ENCODE measurements at places on chromosomes 13 and 19.

DNA sequence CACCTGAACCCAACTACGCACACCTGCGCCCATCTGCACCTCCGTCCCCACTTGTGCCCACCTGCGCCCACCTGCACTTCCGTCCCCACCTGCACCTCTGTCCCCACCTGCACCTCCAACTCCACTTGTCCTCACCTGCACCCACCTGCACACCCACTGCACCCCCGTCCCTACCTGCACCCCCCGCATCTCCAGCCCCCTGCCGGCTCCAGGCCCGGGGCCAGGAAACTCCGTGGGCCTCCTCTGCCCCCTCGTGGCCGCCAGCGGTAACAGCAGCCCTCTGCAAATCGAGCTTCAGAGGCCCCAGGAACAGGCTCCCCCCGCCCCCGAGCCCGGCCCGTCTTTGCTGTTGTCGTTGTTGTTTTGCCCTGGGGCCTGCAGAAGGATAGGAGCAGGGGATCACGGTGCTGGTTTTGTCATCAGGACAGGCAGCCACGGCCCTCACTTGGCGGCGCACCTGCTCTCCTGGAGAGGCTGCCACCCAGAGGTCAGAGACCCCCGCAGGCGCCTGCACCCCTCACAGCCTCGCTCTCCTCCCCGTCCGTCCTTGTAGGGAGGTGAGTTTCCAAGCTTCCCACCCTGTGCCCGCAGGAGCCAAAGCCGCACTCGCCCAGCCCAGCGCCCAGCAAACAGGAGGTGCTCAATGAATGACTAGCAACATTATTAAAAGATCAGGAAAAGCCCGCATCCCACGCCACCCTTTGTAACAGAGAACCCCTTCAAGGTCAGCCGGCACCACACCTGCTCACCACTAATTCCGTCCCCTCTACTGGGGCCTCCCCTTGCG lies 65.4 kb downstream of the GNG7 start:
- peak; percentile 71 for DNase-seq

- DNase-seq: no peak
Measured at GRCh38 chr13:96821971-96822370, 172.3 kb downstream of the OXGR1 start.

DNA sequence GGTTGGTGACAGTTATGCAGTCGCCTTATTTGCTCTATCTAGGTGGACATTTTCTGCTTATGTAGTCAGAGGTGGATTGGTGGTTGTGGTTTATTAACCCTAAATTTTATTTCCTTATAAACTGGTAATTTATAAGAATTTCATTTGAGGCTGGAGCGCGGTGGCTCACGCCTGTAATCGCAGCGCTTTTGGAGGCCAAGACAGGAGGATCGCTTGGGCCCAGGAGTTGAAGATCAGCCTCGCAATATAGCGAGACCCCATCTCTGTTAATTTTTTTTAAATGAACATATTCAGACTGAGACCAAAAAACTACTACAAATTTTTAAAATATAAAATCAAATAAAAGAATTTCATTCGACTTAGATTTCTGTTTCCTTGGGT lies 810 bp downstream of the ZNF627 start:
- DNase-seq: no peak

- DNase-seq: no peak
Measured at GRCh38 chr19:12802267-12803106, 618 bp downstream of the THSD8 start.

GRCh38 chr19:11067356-11068113 lies 21.7 kb upstream of the LDLR start:
- peak; percentile 18 for DNase-seq

DNA sequence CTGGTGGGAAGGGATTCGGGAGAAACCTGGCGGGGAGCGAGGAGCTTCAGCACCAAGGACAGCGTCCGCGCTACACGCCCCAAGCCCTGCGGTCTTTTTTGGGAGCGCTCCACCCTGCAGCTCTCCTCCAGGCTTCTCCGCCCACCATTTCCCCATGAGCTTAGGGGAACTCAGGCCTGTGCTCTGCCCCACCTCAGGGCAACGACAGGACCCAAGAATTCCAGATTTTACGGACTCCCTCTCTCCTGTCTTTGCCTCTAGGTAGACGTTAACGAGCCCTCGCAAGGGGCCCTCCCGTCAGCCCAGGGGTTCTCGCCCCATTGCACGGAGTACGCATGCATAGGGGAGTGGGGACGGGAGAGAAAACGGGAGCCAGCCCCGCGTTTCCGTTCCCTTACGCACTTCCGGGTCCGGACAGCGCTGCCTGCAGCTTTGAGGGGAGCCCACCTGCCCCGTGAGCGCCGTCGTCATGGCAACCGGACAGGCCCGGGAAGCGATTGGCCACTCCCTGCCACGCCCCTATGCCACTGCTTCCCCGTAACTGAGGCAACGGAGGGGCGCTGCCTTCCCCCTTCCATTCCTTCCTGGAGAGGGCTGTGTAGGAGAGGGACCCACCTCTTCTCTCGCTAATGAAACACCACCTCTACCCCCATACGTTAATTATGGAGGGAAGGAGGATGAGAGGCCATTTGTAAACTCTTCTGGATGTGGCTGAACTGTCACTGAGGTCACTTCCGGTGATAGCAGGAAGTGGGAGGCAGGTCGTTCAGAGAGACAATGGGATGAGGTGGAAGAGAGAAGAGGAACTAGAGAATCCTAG lies 20.8 kb downstream of the NOVA2 start:
- DNase-seq: peak; percentile 37

DNA sequence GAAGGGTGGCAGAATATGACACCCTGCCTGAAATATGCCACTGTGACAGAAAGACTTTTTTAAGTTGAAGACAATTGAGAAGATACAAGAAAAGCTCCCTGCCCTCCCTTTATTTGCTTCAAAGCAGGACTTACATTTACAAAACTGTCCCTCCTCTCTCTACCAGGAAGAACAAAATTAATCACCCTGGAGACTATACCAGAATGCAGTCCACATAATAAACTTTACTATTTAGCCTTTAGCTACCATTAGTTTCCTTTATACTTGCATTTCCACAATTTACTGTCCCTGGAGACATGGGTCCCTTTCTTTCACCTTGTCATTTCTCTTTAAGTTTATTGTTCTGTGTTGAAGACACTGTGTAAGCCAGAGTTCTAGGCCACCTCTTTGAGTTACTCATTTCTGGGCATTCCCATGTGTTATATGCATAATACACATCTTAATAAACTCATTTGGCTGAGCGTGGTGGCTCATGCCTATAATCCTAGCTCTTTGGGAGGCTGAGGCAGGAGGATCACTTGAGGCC lies 238.8 kb downstream of the RFC3 start:
- no peak for DNase-seq

DNA sequence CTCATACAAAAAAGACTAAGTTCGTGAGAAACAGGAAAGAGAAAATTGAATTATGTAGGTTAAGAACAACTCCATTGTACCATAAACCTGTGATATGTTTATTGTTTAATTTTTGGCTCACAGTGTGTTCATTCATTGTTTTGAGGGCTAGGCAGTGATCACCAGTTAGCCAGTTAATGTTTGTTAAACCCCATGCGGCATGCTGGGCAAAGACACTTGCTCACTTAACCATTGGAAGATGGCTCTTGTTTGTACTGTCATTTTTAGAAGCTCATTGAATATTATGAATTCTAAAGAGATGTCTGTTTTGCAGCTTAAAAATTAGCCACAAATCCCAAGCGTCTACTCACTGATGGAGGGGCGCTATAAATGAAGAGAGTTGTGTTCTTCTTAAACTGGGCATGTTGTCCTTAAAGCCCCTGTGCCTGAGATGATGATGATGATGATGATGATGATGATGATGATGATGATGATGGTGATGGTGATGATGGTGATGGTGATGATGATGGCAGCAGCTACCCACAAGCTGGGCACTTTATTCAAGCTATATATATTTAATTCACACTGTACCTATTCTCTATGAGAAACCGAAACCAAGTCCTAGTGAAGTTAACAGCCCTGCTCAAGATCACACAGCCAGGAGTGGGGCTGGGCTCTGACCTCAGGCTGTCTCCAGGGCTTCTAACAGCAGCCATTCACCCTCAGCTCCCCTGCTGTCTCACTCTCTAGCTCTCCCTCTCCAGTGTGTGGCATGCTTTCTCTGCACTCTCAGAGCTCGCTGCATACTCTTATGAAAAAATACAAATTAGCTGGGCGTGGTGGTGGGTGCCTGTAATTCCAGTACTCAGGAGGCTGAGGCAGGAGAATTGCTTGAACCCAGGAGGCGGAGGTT lies 169.1 kb downstream of the SHISA2 start:
- no peak for DNase-seq

GRCh38 chr19:50486823-50487515 lies 10.3 kb upstream of the GARIN5A start:
- peak; percentile 84 for DNase-seq

DNA sequence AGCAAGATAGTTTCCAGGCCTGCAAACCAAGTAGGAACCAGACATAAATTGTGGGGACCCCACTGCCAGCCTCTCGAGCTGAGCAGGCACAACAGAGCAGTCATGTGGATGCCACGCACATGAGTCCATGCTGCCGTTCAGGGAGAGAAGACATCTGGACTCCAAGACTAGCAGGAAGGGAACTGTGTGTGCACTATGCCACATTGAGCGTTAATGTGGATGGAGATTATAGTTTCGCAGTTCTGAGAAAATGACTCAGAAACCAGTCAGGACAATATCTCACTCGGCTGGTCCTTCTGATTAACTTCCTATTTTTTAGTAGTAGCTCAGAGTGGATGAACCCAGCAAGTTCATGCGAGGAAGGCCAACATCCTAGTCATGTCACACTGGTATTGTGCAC lies 124.9 kb downstream of the CRYL1 start:
- no peak for DNase-seq

GRCh38 chr13:31209172-31209840 lies 9.5 kb downstream of the B3GLCT start:
- DNase-seq: no peak

DNA sequence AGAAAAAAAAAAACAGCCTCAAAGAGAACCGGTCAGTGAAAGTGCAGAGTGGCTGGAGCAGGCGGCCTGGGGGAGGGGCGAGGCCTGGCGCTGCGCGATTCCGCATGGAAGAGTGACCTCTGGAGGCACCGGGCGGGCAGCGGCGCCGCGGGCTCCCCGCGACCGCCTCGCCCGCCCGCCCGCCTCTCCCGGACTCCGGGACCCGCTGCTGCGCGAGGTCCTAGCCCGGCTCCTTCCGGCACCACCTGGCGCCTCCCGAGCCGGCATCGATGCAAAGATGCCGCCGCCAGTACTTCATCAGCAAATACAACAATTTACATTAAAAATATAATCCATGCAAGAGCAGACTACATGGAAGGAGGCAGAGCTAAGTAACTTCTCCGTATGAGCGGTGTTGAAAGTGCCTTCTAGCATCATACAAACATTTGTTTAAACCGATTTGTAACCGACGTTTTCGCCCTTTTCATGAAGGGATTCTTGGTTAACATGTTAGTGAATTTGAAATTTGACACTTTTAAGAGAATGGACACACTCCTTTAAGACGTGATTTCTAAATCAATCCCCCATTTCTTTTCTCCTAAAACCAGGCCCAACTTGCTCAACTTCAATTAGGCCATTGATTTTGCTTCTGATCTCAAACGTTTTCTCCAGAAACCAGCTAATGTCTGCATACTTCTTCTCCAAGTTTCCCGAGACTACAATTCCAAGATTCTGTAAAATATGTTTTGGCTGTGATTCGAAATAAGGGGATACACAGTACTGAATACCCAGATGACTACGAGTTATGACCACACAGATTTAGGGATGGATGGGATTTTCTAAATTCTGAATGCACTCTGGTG lies 2.1 kb downstream of the EFNB2 start:
- DNase-seq: no peak

- DNase-seq: no peak
Measured at GRCh38 chr19:16779539-16780163, 49.5 kb upstream of the SIN3B start.

- no peak for DNase-seq
Measured at GRCh38 chr13:62512194-62513141, 1096.8 kb upstream of the PCDH20 start.

DNA sequence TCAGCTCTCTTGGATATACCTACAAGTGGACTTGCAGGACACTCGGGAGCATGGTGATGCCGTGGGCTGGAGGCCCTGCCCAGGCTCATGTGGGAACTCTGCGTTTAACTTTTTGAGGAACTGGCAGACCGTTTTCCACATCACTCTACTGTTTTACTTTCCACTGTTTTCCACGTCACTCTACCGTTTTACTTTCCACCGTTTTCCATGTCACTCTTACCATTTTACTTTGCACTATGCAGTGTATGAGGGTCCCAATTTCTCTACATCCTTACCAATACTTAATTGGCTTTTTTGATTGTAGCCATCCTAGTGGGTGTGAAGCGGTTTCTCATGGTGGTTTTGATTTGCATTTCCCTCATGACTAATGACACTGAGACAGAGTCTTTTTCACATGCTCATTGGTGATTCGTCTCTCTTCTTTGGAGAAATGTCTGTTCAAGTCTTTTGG lies 40.5 kb downstream of the GATAD2A start:
- no peak for DNase-seq

- no peak for DNase-seq
Measured at GRCh38 chr19:51020988-51021651, 1.6 kb upstream of the KLK10 start.

- DNase-seq: no peak
Measured at GRCh38 chr13:23871616-23872220, 17.5 kb downstream of the MIPEP start.

- DNase-seq: peak; percentile 7
Measured at GRCh38 chr13:20721454-20722357, 18.2 kb downstream of the IL17D start.

DNA sequence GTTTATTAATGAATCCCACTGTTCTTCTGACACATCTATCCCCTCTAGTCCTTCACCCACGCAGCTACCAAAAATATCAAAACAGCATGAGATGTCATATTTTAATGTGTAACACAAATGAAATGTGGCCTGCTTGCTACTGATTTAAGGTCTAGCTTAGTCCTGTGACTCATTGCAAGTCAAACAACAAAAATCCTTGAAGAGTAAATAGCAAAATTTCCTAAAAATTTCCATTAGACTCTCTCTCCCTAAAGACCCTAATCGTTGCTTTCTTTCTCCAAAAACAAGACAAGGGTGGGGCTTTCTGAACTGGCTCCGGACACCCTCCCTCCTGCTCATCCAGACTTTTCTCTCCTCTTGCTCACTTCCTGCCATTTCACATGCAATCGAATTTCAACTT lies 99.9 kb upstream of the IPO5 start:
- DNase-seq: no peak

GRCh38 chr19:51462276-51462675 lies 4.0 kb upstream of the SIGLEC8 start:
- DNase-seq: no peak

DNA sequence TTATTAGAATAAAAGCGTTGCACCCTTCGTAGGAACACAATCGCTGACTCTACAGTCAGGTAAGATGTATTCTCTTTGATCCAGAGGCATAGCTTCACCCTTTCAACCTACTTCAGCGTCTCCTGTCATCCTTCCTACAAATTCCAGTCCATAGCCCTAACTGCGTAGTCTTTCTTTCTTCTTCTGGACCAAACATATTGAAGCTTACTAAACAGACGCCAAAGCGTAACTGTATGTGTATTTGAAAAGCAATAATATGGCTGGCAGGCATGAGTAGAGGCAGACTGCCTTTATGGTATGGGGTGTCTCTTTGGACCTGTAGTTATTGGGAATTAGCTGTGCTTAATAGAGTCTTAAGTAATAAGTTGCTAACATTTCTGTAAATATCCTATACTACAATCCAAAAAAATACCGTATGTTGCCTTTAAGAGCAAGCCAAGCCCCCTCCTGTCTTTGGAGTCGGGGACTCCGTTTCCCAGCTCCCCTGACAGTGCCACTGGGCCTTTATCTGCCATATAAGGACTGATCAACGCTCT lies 392 bp upstream of the ZNF548 start:
- no peak for DNase-seq
